NCI-H460 (cell line): ENCODE measurements at places on chromosomes 7 and 10. TPM values are rescaled to one million over a fixed set of nuclear protein-coding genes. Genes with fewer than 3 reads are reported as not detected.
A peak's percentile ranks its signal among the peaks of the same experiment; 100 is the strongest.

GRCh38 chr10:95268438-95268837, 22.4 kb downstream of the PDLIM1 start:
- DNase-seq = no peak

DNA sequence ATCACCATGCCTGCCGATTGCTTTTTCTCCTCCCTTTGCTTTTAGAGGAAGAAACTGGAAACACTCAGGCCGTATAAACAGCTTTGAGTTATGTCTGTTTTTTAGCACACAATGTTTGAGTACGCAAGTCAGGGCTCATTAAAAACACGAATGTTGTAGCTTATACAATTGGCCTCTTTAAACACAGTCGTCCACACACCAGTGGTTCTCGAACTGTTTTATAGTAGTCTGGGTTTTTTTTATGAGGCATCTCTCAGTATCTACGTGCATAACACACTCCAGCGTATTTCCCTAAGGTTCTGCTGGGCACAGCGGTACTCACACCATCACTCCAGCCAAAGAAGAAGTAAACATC, 13.4 kb upstream of the CARD11 start:
- DNase-seq = no peak

- no peak for DNase-seq
Observed at GRCh38 chr7:70229242-70229641, 631.0 kb downstream of the AUTS2 start.

DNA sequence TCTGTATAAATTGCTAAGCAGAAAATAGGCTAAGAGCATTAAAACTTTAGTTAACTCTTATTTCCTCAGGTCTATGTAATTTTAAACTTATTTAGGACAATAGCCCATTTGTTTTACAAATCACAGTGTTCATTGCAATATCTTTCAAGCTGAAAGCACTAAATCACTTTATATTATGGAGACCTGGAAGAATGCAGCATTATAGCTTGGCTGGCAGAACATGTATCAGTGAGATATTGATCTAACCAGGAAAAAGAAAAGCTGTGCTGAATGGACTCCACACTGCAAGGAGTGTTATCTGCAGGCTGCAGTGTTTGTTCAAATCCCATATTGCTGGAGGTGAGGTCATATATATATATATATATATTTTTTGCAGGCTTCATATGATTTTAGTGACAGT, 517.5 kb downstream of the NRG3 start:
- no peak for DNase-seq

- no peak for DNase-seq
Observed at GRCh38 chr7:136652635-136653370, 215.6 kb upstream of the CHRM2 start.

DNA sequence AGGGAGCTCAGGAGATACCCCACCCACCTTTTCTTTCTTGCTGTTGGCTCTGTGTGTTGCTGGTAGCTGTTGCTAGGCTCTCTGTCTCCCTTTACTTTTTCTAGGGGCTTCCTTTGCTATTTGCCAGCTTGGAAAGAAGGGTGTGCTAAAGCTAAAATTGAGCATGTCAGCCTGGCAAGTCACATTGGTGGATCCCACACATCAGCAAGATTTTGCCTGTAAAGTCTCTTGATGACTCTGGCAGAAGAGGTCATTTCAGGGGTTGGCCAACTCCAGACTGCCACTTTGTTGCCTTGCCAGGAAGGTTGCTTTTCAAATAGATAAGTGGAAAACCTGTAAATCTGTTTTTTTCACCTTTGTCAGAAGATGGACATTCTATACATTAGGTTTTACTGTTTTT, 9.9 kb downstream of the CCNY start:
- no peak for DNase-seq

DNA sequence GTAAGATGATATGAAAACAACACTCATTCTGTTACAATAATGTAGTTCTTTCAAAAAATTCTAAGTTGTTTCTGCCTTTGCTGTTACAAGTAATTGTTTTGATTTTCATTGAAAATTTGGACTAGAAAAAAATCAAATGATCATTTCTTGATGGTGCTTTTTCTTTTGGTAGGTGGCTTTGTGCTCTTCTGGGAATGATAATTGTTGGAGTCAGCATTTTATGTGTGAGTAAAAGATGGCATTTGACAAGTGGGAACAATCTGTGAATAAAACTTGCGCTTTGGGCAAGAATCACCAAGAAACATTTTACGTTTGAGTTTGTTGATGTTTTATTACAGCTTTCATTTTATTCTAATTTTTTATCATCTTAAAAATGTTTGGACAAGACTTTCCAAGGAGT, 25.9 kb downstream of the SLC18A2 start:
- no peak for DNase-seq

- no peak for DNase-seq
Observed at GRCh38 chr7:47407821-47408674, 173.9 kb downstream of the TNS3 start.

GRCh38 chr7:106462365-106462859, 177.6 kb upstream of the NAMPT start:
- peak; percentile 74 for DNase-seq

DNA sequence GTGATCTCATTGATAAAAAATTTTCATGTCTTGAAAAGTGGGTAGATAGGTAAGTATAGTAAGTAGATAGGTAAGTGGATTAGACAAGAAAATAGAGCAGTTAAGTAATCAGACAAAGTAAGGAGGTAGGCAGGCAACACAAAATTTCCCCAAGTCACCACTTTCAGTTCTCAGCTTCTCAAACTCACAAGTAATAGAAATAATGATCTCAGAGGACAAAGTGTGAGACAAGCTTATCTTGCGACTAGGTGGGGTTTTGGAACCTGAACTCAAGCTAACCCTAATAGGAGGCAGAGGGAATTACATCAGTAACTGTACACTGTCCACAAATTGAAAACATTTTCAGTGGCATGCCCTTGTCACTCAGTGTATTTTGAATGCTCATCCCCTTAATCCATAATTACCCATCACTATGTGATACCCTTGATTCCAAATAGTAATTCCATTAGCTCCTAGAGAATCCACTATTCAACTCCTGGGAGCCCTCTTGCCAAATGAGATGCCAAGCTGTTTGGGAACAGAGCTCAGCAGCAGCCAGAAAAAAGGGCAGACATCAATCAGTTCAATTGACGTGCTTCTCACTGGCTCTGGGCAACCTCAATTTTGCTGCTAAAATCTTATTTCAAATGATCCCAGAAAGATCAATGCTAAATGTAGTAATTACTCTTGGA, 703.2 kb downstream of the XPNPEP1 start:
- DNase-seq = no peak

Gene SLC26A4
- 0.22 and 0.35 TPM in 2 replicates for total RNA-seq

Gene VWC2
- not detected in 2 replicates for total RNA-seq

Gene ENTPD1
- total RNA-seq = not detected in 2 replicates

Gene KEL
- total RNA-seq = 0.59 TPM in 1 of 2 replicates, not detected in the other

Gene MINDY4
- 3.6 and 4.0 TPM in 2 replicates for total RNA-seq

Gene SEPTIN14
- not detected in 2 replicates for total RNA-seq

Gene GRID2IP
- not detected in 2 replicates for total RNA-seq

Gene COBL
- 21.9 and 23.8 TPM in 2 replicates for total RNA-seq

Gene ANAPC16
- total RNA-seq = 170 and 182 TPM in 2 replicates

Gene ACTL6B
- not detected in 2 replicates for total RNA-seq

Gene PAOX
- total RNA-seq = 1.1 and 1.6 TPM in 2 replicates

Gene NEUROG3
- not detected in 2 replicates for total RNA-seq

Gene LRWD1
- total RNA-seq = 25.2 and 28.4 TPM in 2 replicates
